ENCODE measurements at places on chromosomes 6 and 20. TPM values are rescaled to one million over a fixed set of nuclear protein-coding genes. Genes with fewer than 3 reads are reported as not detected.

The SPTLC3 gene
- total RNA-seq = 7.8 TPM

The ALDH8A1 gene
- total RNA-seq = 0.04 TPM

The SLPI gene
- 9.1 TPM for total RNA-seq

The MUC21 gene
- total RNA-seq = not detected

The CRISP2 gene
- total RNA-seq = not detected

The ZSCAN23 gene
- 1.1 TPM for total RNA-seq

The NOTCH4 gene
- total RNA-seq = 0.31 TPM

The OOEP gene
- 0.49 TPM for total RNA-seq

The MICA gene
- 55.9 TPM for total RNA-seq

Measured in foreskin keratinocyte (primary cell).